ENCODE measurements at places on chromosomes 11 and 22.

GRCh38 chr11:10543782-10544181, 2.8 kb upstream of the RNF141 start:
- DNase-seq: no peak

GRCh38 chr11:22194907-22195306, 2.0 kb downstream of the ANO5 start:
- no peak for DNase-seq

DNA sequence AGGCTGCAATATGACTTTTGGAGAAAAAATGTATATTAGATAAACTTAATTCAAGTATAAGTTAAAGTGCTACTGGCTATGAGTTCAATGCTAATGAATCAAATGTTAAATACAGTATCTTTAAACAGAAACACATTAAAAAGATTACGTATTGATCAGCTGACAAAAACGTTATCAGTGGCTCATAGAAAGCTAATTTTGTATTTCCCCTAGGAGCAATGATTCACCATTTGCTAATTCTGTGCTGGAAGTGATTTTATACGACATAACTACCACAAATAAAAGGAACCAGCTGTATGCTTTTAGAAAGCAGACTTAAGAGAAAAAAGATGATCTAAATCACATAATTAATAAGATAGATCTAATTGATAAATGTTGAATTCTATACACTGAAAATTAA, 43.6 kb downstream of the MRE11 start:
- DNase-seq: no peak

DNA sequence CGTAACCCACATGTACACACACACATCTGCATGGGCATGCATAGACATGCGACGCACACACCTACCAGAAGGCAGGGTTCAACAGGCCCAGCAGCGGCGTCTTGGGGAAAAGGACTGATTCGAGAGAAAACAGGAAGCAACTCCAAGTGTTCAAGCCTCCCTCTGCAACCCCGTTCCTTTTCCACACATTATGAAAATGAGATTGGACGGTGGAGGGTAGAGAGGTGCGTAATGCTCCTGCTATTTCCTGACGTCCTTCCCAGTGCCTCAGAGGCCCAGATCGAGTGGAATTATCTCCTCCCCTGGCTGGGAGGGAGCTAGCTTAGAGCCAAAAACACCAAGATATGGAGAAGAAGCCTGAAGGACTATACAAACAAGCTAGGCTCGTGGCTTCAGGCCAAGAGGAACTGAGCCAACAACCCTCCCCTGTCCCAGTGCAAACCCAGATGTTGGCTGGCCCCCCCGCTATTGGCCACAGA, 289.2 kb downstream of the MN1 start:
- no peak for DNase-seq

- no peak for DNase-seq
These were observed 42.5 kb upstream of the CDON start for GRCh38 chr11:126105022-126105747.

- DNase-seq: no peak
These were observed 356.8 kb upstream of the CCDC179 start for GRCh38 chr11:23217072-23217471.

GRCh38 chr11:19829109-19829837, 116.6 kb downstream of the NAV2 start:
- no peak for DNase-seq

DNA sequence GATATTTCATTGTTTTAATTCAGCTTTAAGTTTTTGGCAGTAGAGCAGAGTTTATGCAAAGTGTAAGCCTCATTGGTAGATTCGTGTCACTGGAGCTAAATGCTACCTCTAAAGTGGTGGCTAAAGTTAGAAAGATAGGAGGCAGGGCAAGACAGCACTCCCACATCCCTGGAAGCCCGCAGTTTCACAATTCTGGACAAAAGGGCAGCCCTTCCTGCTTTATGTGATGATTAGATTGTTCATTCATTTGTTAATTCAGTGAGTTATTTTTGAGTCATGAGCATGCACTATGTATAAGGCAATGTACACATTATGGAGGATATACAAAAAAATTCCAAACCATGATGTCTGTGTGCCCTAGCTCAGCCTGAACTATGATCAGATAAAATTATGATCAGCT, 52.1 kb upstream of the EIF3M start:
- DNase-seq: no peak

DNA sequence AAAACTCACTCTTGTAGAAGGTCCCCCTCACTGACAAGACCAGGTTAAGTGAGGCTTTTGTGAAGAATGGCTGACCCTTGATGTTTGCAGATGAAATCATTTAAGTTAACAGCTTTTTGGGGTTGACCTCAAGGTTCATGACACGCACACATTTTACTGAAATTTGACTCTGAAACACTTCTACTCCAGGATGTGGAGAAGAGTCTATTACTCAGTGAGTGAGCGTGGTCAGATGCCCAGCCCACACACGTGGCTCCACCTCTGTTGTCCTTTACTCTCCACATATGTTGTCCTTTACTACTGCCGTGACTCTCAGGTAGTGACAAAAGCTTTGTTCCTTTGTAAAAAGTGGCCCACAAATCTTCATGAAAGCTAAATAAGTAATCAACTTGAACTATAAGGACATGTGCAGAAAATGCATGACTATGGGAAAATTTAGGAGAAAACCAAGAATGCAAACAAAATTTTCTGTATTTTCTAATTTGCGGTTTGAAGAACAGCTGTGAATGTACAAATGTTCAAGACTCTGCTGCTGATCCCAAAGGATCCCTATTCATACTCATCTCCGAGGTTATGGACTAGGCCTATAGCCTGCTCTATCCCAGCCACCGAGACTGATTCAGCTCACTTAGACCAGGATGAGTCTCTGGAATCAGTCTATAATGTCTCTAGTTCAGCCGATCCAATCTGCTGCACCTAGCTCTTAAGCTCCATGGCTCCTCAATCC, 22.4 kb downstream of the XRRA1 start:
- DNase-seq: no peak

DNA sequence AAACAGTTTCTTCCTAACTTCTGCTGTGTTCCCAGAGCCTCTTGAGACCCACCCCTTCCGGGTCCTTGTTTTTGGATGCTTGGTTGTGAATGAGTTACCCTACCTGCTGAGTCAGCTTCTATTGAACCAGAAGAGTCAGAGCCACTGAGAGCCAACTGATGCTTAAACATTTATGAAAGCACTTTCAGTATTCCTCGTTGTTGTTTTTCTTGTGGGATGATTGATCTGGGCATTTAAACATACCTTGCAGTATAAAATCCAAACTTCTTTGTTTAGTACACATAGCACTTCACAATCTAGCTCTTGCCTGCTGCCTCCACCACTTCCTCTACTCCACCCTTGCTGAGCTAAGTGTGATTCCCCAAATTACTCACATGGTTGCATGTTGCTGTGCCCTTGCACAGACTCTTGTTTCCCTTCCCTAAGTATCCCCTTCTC, 5.5 kb downstream of the PRSS23 start:
- no peak for DNase-seq

DNA sequence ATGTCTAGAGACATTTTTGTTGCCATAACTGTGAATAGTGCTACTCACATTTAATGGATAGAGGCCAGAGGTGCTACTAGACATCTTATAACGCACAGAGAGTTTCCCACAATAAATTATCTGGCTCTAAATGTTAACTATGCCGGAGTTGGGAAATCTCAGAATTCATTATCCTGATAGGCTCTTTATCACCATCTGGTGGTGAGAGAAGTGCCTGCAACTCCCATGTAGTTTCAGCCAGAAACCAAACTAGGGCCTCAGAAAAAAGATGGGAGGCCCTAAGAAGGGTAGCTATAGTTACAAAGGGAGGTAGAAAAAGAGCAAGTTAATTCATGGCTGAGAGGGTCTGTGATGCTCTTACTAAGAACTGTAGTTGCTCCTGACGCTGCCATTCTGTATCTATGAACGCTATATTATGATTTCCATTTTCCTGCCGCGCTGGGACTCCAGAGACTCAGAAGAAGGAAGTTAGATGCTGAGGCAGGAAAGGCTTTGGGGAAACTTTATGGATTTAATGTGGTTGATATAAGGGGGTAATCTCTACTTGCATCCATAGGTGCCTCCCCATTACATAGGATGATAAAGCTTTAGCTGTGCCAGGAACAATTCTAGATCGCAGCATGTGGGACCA, 22.9 kb upstream of the MRPL17 start:
- DNase-seq: peak; percentile 62

- no peak for DNase-seq
These were observed 8.4 kb upstream of the ALX4 start for GRCh38 chr11:44318369-44318768.

GRCh38 chr11:34696862-34697261, 76.0 kb downstream of the EHF start:
- DNase-seq: no peak

GRCh38 chr11:86374069-86374468, 618 bp upstream of the CCDC81 start:
- no peak for DNase-seq

DNA sequence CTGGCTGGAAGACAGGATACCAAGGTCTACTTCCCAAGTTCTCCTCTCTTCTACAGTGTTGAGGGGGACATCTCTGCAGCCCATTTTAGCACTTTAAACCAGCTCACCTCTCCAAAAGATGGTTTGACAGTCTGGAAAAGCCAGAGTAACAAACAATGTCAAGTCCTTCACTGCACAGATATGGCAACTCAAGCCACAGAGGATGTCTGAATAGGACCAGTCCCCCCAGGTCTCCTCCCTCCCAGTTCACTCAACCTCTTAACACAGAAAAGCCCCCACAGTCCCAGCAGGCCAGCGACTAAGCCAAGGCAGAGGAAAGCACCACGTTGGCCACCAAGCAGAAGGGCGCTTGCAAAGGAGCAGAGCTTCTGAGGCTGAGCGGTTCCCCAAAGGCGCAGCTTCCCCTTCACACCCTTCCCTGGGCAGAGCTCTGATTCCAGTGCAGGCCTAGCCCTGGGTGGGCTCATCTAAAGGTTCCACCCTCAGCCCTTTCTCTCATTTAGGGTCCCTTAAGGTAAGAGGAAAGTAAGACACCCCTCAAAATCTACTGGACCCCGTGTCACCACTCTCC, 62.7 kb downstream of the PAK1 start:
- DNase-seq: no peak

- peak; percentile 17 for DNase-seq
These were observed 33.8 kb upstream of the SPON1 start for GRCh38 chr11:13928566-13929251.

GRCh38 chr11:78654866-78655265, 80.2 kb upstream of the NARS2 start:
- DNase-seq: no peak

DNA sequence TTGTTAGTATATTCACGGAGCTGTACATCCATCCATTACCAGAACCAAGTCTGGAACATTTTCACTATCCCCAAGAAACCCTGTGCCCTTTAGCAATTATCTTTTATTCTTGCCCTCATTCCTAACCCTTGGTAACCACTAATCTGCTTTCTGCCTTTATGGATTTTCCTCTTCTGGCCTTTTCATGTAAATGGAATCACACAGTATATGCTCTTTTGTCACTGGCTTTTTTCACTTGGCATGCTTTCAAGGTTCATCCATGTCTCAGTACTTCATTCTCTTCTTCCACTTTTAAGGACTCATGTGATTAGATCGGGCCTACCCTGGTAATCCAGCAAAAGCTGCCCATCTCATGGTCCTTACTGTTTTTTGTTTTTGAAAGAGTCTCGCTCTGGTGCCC, 11.0 kb upstream of the ZBTB44 start:
- DNase-seq: no peak

- DNase-seq: peak; percentile 61
These were observed 718 bp downstream of the FADS2 start for GRCh38 chr11:61828629-61829407.

- DNase-seq: no peak
These were observed 2284.5 kb downstream of the LRRC4C start for GRCh38 chr11:39174965-39175364.

DNA sequence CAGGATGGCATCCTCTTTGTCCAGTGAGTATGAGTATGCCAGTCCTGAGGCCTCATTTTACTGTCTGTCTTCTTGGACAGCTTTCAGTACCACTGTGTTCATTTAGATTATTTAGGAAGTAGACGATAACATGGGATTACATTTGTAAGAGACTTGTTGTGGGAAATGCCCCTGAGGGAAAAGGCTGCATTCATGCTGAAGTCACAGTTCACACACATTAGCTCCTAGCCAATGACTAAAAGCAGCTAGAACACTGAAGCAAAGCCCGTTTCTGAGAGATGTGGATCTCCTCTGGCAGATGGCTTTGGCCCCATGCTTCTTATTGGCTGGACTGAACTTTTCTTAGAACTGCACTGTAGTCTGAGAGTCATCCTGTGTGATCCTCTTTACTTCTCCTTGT, 242.4 kb downstream of the FAM76B start:
- no peak for DNase-seq

GRCh38 chr11:134678744-134679143, 266.7 kb upstream of the B3GAT1 start:
- no peak for DNase-seq

DNA sequence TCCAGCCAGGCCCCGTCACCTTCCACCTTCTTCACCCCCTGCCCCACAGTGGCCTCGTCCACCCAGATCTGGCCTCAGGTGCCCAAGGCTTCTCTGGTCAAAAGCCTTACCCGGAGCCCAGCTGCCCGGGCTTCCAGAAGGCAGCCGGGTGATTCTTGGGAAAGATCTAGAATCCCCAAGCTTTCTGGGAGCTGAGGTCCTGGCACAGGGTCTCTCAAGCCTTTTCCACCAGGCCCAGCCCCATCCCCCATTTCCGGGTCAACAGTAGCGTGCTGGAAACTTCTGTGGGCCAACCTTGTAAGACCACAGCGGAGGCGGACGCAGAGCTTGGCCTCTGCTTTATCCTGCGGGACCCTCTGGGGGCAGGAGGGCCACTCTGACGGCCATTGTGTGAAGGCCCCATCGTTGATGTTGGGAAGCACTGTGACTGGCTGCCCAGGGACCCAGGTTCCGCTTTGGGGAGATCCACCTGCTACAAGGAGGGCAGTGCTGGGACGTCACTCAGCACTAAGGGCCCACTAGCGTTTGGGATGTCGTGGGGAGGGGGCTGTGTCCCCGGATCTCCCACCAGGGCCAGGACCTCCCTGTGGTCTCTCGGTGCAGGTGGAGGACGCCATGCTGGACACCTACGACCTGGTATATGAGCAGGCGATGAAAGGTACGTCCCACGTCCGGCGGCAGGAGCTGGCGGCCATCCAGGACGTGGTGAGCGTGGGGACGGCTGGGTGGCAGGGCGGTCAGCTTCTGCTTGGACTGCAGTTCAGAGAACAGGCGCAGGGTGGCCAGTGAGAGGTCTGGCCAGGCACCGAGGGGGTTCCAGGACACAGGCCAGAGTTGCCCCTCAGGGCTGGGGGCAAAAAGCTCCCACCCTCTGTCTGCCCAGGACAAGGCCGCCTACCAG, 11.5 kb downstream of the TSPAN32 start:
- peak; percentile 9 for DNase-seq

Measured in hematopoietic multipotent progenitor cell treated with erythropoietin and hydrocortisone succinate and interleukin-3 and kit ligand, for 8 days (in vitro differentiated cells).